ENCODE measurements at places on chromosomes 16 and 17.

- DNase-seq: no peak
Measured at GRCh38 chr16:27624154-27625049, 74.5 kb downstream of the KATNIP start.

- DNase-seq: no peak
Measured at GRCh38 chr17:13793951-13794350, 192.2 kb upstream of the HS3ST3A1 start.

DNA sequence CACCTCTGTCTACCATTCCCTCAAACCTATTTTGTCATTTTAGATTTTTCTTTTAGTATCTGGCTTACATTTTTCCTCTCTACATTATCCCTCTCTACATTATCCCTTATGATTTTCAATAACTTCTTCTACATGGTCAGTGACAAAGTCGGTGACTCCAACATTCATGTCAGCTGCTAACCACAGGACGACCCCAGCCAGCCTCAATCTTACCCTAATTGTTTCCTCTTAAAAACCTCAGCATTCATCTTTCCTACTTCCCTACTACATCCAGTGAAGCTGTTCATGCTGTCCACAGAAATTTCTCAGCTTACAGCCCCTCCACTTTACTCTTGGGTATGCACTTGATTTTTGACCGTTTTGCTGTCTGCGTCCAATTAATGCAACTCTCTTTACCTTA is 8.3 kb downstream of the MYH10 start:
- no peak for DNase-seq

DNA sequence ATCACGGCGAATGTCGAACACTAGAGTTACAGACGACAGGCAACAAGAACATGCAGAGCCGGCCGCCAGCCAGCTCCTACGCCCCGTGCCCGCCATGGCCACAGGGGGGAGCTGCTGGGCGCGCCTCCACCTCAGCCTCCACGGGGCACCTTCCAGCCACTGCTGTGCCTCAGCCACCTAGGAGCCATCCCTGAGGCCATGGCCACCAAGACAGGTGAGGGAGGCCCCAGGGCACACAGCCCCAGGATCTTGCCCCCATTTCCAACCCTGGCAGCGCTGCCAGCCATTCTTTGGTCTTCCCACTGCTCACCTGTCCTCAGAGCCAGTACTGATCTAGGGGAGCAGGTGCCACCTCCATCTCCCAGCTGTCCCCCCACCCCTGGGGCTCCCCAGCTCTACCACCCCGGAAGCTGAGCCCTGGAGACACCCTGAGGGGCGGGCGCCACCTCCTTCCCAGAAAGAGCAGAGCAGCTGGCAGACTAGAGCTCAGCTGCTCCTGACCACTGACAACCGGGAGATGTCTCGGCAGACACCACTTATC is 11.8 kb downstream of the GNPTG start:
- peak; percentile 81 for DNase-seq

GRCh38 chr17:44087319-44087718 is 16.8 kb downstream of the G6PC3 start:
- peak; percentile 67 for DNase-seq

- DNase-seq: no peak
Measured at GRCh38 chr16:77009453-77009852, 181.5 kb upstream of the MON1B start.

DNA sequence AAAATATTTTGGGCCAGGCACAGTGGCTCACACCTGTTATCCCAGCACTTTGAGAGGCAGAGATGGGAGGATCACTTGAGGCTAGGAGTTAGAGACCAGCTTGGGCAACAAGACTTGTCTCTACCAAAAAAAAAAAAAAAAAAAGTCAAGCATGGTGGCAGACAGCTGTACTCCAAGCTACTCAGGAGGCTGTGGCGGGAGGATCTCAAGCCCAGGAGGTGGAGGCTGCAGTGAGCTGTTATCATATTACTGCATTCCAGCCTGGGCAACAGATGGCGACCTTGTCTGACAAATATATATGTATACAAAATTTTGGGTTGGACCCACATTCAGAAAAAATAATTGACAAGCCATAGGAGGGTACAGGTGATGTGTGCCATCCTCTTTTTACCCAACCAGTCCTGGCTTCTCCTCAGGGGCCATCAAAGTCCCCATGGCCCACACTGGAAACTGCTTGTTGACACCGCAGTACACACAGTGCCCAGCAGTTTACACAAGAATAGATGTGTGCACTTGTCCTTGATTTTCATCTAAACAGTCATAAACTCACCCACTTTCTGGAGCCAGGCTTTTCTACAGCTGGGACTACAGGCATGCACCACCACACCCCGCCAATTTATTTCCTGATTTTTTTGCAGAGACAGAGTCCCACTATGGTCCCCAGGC is 1.7 kb downstream of the CES2 start:
- DNase-seq: no peak

- DNase-seq: no peak
Measured at GRCh38 chr17:48575066-48575582, 3.0 kb downstream of the HOXB4 start.

GRCh38 chr16:65689726-65690125 is 567.9 kb upstream of the CDH11 start:
- DNase-seq: no peak

GRCh38 chr16:68257251-68257905 is 6.9 kb upstream of the SLC7A6 start:
- DNase-seq: no peak

DNA sequence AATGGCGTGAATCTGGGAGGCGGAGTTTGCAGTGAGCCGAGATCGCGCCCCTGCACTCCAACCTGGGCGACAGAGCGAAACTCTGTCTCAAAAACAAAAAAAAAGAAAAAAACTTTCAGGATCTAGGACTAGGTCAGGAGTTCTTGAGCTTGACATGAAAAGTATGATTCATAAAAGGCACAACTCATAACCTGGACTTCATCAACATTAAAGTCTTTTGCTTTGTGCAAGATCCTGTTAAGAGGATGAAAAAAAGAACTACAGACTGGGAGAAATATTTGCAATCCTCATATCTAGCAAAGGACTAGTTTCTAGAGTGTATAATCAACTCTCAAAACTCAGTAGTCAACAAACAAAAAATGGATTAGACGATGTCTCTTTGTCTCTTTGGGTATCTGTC is 40.0 kb downstream of the TBC1D16 start:
- no peak for DNase-seq

GRCh38 chr17:67993998-67994361 is 2.3 kb downstream of the C17orf58 start:
- DNase-seq: no peak

DNA sequence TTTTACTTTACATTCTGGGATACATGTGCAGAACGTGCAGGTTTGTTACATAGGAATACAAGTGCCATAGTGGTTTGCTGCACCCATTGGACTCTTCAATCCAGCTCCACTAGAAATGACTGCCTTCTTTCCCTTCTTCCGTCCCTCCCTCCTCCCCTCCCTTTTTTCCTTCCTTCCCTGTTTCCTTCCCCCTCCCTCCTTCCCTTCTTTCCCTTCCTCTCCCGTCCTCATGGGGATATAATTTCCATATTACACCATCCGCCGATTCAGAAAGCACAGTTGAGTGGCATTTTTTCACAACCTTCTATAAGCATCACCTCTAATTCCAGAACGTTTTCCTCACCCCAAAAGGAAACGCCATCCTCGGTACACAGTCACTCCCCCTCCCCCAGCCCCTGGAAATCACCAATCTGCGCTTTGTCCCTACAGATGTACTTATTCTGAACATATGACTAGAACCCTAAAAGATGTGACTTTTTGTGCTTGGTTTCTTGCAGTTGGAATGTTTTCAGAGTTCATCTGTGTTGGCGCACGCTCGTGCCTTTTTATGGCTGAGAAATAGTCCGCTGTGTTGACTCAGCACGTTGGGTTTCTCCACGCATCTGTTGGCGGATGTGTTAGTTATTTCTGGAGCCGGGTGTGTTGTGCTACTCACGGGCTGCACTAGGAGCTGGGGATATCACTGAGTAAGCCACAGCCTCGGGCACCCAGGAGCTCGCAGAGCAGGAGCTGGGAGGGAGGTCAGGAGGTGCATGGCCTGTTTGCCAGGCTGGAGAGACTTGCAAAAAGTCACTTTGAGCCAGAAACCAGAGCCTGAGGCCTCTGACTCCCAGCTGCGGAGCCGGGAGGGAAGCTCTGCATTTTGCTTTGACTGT is 336.4 kb downstream of the SEC14L1 start:
- DNase-seq: no peak

DNA sequence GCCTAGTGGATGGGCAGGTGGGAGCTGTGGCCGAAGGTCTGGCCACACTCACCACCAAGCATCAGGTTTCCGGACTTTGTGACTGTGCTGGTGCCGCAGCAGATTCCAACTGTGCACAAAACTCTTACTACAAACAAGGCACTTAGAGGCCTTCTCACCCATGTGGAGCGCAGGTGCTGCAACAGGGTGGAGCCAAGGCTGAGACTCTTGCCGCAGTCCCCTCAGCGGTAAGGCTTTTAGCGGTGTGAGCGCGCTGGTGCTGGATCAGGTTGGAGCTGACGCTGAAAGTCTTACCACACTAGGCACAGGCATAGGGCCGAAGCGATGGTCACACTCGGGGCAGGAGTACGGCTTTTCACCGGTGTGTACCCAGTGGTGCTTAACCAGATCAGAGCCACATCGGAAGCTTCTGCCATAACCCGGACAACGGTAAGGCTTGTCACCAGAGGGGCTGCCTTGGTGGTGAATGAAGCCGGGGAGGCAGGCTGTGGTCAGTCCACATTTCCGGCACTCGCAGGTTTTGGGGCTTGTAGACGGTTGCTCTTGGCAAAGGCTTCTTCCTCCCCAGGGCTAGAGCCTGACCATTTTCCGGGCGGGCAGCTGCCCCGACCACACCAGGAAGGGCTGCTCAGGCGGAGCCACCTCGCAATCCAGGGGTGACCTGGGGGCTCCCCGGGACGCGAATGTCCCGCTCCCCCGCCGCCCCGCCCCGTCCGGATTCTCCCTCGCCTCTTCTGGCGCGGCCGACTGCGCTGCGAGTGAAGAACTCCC is 1.0 kb upstream of the ARMC5 start:
- DNase-seq: peak; percentile 60

DNA sequence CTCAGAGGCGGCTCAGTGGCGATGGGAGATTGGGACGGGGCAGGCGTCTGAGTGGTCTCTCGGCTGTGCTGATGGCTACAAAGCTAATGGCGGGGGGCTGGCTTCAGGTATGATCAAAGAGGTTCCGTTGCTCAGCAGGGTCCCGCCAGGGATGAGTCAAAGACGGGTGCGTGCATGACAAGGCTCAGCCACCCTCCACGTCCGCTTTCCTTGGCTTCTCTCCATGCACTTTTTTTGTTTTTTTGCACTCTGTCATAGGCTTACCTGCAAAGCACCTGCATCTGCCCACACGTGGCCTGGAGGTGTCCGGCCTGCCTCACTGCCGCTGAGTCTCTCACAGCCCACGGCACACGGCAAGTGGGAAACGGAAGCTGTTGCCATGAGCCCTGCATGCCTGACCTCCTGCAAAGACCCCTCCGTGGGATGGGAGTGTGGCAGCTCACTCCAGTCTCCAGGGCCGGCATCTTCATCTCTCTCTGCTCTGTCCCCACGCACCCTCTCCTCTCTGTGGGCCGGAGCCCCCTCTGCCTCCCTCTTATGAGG is 85.5 kb upstream of the ZNF469 start:
- DNase-seq: no peak

DNA sequence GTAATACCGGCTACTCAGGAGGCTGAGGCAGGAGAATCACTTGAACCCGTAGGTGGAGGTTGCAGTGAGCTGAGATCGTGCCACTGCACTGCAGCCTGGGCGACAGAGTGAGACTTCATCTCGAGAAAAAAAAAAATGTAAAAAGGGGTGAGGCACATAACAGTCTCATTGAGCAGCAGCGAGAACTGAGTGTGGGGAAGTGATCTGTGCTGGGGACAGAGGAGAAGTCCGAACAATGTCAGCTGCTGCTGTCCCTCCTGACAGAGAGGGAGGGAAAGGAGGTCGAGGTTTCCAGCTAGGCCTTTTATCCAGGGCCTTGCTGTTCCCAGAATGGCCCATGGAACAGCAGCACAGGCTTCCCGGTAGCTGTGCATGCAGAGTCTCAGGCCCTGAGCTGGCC is 14.0 kb downstream of the C16orf74 start:
- DNase-seq: no peak

GRCh38 chr16:54006693-54007092 is 279.9 kb downstream of the IRX3 start:
- no peak for DNase-seq

- no peak for DNase-seq
Measured at GRCh38 chr17:44887971-44888954, 11.0 kb downstream of the EFTUD2 start.

DNA sequence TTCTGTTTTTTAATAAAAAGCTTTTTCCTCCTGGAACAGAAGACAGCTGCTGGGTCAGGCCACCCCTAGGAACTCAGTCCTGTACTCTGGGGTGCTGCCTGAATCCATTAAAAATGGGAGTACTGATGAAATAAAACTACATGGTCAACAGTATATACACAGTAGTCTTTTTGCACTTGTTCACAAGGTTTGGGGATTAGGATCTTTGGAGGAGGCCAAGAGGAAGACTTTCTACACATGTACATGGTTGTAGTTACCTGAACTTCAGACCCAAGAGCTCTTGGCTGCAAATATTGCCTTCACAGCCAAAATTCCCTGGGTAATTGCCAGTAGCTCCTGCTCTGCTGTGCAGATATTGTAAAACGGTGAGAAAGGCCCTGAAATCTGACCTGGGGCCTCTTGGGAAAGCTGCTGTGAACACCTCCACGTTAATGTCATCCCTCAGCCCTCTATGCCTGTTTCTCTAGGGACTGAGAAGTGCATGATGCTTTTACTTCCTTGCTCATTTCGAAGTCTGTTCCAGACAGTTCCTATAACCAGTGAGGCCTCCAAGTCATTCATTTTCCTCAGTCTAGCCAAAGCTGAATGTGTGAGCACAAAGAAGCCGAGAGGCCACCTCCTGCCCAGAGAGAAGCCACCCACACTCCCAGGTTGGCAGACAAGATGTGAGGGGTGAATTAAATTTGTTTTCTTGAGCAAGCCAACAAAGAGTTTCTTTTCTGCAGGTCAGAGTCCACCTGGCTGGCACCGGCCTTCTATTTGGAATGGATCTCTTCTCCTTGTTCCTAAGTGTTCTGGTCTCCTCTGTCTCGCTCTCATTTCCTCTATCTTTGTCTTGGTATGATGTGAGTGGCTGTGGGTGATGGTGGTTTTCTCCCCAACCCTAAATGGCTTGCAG is 15.9 kb downstream of the ANKRD40 start:
- DNase-seq: no peak

DNA sequence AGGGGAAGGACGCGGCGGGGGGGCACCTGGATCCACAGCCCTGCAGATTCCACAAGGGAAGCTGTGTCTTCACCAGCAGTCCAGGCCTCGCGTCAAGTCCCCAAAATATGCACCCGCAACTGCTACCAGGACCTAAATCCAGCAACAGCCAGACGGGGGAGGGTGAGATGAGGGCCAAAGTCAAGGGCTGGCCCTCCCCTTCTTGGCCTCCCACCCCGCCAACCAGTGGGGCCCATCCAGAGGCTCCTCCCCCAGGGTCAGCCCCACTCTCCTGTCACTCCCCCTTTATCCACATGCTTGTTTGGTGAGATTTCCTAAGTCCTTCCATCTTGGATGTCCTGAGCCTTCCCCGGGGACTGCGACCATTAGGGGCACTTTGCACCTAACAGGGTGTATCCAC is 138.7 kb downstream of the ENGASE start:
- peak; percentile 77 for DNase-seq

GRCh38 chr17:79109584-79109983 is 35.0 kb downstream of the ENGASE start:
- DNase-seq: peak; percentile 61

- DNase-seq: no peak
Measured at GRCh38 chr17:28515518-28515917, 9.4 kb downstream of the FOXN1 start.

All from H9 (cell line).